ENCODE measurements at places on chromosomes 7 and 10.
A peak's percentile ranks its signal among the peaks of the same experiment; 100 is the strongest.

DNA sequence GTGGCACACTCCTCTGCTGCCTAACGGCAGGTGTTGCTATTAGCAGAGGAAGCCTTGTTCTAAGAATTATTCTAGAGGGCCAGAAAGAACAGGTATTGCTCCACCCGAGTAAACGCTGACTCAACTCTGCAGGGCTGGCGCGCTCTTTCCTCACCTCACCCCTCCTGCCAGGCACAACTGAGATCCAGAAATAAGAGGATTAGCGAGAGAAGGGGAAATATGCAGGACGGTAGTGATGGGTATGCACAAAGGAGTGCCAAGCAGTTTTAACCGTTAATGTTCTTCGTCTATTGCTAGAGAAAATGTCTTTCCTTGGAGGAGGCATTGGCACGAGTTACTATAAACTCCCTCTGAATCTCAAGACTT lies 369 bp upstream of the SCIN start:
- DNase-seq: no peak

DNA sequence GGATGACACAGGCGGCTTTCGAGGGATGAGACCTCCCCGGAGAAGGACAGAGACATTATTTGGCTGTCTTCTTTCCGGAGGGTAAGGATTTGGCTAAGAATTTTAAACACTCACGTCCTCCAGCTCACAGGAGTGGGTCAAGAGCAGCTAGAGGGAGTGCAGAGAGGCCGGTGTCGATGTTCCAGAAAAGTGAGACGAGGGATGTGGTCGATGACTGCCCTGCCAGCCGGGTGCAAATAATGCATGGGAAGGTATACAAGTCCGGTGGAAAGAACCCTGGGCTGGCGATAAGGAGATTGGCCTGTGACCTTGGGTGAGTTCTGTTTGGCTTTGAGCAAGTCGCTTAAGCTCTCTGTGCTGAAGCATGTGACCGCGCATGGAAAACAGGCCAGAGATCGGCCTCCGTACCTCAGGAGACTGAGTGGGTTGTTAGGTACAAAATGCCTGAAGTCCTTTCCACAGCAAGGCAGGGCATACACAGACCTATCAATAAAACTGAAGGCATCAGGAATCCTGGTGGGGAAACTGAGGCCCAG lies 149.1 kb downstream of the UBE2H start:
- no peak for DNase-seq

GRCh38 chr10:5544216-5544805 lies 19.6 kb downstream of the CALML3 start:
- no peak for DNase-seq

DNA sequence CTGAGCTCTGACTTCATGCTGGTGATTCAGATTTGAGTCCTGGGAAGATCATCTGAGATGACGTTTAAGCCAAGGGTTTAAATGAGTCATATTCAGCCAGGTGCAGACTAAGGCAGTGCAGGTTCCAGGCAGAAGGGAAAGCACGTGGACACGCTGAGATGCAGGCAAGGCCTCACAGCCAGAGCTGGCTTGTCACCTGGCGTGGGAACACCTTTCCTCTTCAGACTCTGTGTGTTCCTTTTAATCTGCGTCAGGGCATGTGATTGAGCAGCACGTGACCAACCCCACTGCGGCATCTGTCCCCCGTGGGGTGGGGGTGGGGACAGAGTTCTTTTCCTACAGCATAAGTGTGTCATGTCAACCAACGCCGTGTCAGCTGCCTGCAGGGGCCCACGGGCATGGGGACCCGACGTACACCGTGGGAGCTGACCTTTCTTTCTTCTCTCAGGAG lies 10.7 kb upstream of the IDI2 start:
- DNase-seq: no peak

DNA sequence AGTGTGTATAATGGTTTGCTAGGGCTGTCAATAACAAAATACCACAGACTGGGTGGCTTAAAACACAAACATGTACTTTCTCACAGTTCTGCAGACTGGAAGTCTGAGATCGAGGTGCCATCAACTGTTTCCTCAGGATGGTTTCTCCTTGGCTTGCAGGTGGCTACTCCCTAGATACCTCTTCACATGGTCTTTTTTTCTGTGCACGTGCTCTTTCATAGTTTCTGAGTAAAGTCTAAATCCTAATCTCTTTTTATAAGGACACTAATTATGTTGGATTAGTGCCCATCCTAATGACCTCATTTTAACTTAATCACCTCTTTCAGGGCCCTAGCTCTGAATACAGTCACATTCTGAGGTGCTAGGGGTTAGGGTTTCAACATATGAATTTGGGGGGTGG lies 65.9 kb downstream of the AMPH start:
- no peak for DNase-seq

DNA sequence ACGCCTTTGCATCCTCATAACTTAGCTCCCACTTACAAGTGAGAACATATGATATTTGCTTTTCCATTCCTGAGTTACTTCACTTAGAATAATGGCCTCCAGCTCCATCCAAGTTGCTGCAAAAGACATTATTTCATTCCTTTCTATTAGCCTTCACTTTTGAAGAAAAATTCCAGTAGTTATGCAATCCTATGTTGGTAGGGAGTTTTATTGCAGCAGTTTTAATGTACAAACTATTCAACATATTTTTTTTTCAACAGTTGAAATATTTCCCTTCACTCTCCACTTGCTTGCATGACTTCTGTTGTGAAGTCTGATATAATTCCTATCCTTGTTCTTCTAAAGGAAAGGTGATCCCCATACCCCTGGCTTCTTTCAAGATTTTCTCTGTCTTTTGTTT lies 27.3 kb upstream of the ARHGAP22 start:
- DNase-seq: no peak

DNA sequence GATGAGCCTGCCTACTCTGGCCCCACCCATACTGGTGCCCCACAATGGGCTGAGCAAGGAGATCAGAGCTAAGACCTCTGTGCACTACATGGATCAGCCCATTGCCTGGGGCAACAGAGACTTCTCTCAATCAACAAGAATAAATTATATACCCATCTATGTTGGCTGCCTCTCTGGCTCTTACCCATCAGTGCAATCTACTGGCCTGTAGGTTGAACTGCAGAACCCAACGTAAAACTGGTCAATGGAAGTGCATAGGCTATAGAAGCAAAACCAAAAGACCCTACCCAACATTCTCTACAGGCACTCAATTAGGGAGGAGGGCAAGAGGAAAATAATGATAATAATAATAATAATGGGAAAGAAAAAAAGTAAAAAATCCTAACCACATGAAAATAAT lies 574.3 kb downstream of the MAGI2 start:
- DNase-seq: no peak

DNA sequence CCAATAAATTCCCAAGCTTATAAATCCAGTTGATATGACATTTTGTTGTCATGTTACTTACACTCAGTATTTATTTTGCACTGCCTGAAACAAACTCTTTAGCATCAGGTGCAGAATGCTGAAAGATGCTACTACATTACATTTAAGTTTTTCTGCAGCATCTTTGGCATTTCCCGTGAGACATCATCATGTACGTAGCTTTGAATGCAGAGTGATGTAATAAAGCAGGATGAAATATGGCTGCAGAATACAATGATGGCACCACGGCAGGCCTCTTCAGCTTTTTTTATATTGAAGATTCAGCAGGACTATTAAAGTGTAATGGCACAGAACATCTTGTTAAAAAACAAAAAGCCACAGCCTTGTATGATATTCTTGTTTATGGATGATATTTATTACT lies 531.8 kb downstream of the NXPH1 start:
- no peak for DNase-seq

- no peak for DNase-seq
These were observed 205.9 kb downstream of the SKAP2 start for GRCh38 chr7:26658389-26659084.

- no peak for DNase-seq
These were observed 230.3 kb upstream of the MEOX2 start for GRCh38 chr7:15916681-15917380.

DNA sequence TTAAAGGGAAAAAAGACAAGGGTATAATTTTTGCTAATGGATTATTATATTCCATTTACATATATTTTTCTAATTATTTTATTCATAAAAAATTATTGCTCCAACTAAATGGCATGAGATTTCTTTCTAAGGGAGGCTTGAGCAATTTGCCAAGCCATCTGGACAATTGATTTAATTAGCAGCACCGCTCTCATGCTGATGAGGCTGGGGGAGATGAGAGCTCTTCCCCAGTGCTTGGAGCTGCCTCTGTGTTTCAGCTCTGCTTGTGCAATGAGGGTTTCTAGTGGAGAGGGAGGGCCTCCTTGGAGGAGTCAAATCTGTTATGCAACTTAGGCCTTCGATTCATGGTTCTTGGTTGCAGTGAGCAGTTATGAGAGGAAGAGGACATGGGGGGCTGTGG lies 574.3 kb downstream of the TCERG1L start:
- DNase-seq: no peak

DNA sequence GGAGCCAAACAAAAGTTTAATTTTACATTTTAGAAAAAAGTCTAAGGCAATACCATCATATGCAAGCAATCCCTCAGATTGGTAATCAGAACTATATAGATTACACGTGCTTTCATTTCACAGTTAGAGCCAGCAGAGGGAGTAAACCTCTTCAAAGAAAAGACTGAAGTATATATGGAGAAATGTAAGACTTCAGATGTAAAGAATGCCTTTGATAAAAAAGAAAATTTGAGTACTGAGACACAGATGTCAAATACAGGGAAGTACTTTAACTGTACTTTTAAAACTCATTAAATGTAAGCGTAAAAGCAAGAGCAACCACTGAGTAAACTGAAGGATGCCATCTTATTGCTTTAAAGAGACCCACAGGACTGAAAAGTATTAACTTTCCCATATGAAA lies 101.4 kb upstream of the FAM133B start:
- peak; percentile 42 for DNase-seq

DNA sequence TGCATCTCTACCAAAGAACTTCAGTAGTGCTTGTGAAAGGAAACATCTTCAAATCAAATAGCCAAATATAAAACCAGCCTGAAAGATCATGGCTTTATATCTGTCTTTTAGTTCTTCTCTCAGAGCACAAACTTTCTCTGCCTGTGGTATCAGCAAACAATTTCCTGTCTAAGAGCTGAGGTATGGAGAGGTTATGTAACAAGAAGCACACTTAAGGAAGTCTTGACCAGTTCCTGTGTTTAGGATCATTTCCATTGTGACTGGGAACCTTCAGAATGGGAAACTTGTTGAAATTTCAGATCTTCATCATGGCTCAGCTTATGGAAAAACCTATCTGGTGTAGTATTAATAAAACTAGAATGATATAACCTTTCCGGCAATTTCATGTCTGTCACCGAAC lies 148.8 kb downstream of the MBL2 start:
- DNase-seq: no peak

GRCh38 chr7:116011584-116011983 lies 19.0 kb downstream of the TFEC start:
- DNase-seq: no peak

- DNase-seq: no peak
These were observed 41.0 kb downstream of the ATXN7L1 start for GRCh38 chr7:105835441-105835840.

DNA sequence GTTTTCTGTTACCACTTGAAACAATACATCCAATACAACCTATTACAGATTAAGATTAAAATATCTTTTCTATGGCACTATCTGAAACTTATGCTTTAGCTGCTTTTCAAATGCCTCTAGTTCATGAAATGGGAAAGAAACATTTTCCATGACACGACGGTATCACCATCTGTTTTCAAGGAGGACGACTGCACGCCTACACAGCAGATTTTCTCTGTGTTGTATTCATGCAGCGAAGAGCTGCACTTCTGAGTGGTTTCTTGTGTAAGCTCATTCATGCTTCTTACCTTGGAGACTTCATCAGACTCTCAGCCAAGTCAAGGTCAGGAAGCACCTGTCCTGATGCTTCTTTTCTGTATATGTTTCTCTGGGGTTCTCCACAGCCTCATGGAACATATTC lies 179.2 kb downstream of the DYNC1I1 start:
- no peak for DNase-seq

Measured in DMS 273 treated with DMSO at 0.1 percent for 48 hours (cell line).